ENCODE measurements at places on chromosomes 12 and 14. TPM values are rescaled to one million over a fixed set of nuclear protein-coding genes. Genes with fewer than 3 reads are reported as not detected.

GRCh38 chr14:97180304-97181200 lies 383.4 kb downstream of the VRK1 start:
- no peak for DNase-seq

GRCh38 chr12:132558861-132559623 lies 51.3 kb downstream of the LRCOL1 start:
- DNase-seq, result no peak

GRCh38 chr14:63523735-63524426 lies 19.3 kb downstream of the PPP2R5E start:
- DNase-seq, result no peak

Gene CCDC60
- 0.78 TPM for total RNA-seq

Gene FGF6
- total RNA-seq, result not detected

DNA sequence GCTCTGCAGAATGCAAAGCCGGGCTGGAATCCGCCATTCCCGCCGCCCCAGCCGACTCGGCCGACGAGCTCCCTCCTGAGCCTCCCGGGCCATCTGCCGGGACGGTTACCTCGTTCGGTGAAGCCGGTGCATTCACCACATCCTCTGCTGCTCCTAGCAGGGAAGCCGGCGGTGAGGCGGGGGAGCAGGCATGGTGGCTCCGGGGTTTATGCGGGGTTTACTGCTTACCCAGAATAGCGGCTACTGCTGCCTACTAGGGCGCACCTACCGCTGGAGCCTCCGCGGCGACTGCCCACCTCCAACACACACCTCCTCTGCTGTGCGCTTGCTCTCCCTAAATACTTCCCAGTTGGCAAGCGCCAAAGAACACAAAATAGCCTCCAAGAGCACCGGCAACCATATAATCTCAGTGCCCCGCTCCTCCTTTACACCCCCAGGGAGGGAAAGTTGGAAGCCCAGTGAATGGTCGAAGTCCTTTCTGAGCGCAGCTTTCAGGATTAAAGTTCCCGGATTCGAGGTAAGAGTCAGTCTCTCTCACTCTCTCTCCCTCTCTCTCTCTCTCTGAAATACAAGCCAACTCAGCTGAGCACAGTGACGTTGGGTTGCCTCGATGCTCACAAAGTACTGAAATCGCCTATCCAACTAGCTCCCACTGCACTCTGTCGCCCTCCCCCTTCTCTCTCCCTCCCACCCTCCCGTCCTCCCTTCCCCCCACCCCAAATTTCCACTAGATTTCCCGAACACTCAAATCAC lies at the start of gene TBX5:
Gene TBX5, minus strand, starts transcription at position 626 of the 753 bp plus-strand sequence. CDS start 2,246 bp downstream, outside the sequence.
- no peak for DNase-seq

DNA sequence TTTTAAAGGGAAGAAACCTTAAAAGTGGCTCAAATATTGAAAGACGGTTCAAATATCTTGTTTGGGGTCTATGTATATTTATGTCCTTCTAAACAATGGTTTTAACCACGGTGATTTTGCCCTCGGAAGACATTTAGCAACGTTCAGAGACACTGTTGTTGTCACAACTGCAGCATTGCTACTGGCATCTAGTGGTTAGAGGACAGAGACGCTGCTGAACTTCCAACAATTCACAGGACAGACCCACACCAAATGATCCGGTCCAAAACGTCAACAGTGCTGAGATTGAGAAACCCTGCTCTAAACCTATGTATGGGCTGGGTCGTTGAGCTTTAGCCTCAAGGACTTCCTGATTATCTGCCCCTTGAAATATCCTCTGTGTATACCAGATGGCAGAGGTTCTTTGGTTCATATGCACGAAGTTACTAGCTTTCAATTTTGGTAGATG lies 1.7 kb downstream of the ANGEL1 start:
- DNase-seq, result no peak

DNA sequence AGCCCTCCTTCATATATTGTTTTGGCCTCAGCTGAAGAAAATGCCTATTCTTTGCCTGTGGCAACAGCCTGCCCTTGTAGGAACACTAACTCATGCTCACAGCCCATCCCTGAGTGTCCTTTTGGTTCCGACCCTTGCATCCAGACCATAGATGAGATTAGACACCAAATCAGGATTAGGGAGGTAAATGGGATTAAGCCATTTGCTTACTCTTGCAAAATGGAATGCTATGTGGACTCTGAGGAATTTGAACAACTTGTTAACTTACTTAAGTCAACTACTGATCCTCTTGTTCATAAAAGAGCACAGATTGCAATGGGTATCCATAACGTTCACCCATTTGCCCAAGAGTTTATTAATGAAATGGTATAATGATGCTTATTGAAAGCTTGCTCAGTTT lies 27.3 kb downstream of the TSHR start:
- no peak for DNase-seq

DNA sequence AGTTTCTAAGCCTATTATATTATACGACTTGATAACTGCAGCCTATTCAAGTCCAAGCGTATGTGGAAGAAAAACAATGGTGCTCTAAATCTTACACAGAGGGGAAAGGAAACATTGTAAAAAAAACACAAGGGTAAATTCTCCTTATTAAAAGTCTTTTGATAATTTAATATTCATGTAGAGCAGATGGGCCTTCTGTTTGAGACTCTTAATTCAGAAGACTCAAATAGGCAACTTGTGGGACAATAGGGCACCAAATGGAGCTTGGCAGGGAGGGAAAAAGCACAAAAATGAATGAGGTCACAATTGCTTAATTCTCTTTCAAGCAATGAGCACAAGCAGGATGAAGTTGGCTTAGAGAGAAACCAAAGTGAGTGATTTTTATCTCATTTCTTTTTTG lies 159.4 kb downstream of the NELL2 start:
- DNase-seq, result no peak

DNA sequence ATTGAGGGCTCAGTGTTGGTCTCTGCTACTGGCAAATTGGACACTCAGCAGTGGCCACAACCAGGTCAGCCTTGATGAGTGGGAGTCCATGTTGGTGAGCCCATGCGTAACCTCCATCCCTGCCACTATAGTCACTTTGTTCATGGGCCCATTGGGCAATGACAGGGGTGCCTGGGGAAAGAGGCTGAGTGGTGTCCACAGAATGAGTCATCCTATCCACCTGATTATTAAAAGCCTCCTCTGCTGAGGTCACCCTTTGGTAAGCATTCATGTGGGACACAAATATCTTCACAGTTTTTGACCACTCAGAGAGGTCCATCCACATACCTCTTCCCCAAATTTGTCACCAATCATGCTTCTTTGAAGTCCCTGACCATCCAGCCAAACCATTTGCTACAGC lies 50.0 kb downstream of the FIGNL2 start:
- DNase-seq, result no peak

DNA sequence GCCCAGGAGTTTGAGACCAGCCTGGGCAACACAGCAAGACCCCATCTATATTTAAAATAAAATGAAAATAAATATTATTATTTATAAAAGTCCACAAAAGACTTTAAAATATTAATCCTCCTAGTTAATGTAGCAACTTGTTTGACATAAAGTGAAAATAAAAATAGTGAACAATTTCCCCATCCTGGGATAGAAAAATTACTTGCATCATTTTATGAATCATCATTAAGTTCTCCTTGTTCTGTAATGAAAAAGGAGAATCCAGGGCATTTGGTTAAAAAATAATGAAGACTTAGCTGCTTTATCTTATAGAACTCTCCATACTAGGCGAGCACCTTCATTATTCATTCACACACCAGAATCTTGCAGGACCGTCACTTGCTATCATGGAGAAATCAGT lies 66.1 kb downstream of the ELK3 start:
- no peak for DNase-seq

DNA sequence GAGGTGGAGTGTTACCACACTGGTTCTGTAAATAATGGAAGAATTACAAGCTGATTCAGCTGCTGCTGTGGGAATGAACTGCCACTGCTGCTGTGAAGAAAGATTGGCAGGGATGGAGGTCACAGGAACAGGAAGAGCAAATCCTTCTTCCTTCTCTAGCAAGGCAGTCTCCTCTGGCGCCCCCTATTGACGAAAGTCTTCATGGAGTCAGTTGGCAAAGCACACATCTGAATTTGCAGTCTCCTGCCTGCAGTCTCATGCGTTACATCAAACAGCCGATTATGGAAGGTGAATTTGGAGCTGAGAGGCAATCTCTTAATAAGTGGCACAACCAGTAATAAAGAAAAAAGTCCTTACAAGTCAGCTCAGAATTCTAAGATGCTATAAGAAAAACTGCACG lies 106.0 kb upstream of the TMTC1 start:
- peak; percentile 44 for DNase-seq

DNA sequence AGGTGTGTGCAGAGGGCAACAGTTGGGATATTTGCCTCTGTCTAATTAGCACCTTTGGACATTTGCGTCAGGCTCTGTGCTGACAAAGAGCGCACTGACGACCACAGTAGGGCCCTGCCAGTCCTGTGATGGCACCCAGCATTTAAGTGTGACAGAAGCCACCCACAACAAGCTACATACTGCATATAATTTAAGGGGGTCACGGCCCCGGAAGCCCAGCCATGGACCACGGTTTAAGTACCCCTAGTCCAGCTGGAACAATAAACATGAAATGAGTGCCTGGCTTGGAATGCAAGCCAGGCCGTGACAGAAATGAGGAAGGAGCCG lies 16.8 kb upstream of the DYNC1H1 start:
- DNase-seq, result no peak

GRCh38 chr12:1740161-1740948 lies 49.5 kb downstream of the ADIPOR2 start:
- no peak for DNase-seq

- DNase-seq, result no peak
Observed at GRCh38 chr12:58602179-58602578, 318.1 kb downstream of the LRIG3 start.

DNA sequence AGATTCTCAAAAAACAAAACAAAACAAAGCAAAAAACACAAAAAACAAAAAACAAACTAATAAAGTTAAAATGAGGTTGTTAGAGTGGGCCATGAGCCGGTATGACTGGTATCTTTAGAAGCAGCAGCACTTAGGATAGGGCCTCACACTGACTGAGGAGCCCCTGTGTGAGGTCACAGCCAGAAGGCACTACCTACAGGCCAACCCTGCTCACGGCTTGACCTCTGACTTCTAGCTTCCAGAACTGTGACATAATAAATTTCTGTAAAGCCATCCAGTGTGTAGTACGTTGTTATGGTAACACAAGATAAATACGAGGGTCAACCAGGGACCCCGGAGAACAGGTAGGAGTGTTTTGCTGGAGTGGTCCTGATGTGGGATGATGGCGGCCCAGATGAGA lies 629.6 kb downstream of the VRK1 start:
- DNase-seq, result no peak

Gene ST8SIA1
- 4.4 TPM for total RNA-seq

DNA sequence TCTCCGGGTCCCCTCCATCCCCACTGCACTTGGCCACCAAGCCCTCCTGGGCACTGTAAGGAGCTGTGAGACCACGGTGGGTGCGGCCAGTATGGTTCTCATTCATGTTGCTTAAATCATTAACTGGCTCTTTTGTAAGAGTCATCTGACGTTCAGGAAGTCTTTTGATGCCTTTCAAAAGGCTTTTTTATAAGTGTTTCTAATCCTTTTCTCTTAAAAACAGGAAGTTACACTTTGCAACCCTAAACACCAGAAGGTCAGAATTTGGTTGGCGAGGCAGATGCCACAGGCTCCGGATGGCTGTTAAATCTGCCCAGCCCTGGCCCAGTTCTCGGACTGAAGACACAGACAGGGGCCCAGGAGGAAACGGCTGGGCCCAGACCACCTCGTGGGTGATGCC lies 26.1 kb upstream of the DIO3 start:
- no peak for DNase-seq

- DNase-seq, result no peak
Observed at GRCh38 chr12:29104516-29104915, 44.6 kb upstream of the FAR2 start.

Gene LARP4
- total RNA-seq, result 93.9 TPM

GRCh38 chr14:56812364-56813141 lies 2.3 kb upstream of the OTX2 start:
- no peak for DNase-seq

Gene BLOC1S1
- 84.3 TPM for total RNA-seq

Gene TEX52
- total RNA-seq, result not detected

DNA sequence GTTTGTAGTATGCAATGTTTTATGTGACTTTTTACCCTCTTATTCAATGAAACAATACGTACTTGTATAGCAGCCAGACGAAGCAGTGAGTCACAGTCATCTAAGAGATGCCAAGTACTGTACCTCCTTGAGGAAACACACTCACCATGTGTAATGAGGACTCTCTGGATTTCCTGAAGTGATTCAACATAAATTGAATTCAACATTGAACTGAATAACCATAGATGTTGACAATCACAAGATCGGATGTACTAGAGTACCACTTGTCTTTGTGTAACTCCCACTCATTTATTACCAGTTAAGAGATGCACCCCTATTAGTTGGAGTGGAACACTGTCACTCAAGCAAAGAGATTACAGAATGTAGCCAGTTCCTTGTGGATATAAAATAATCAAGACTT lies 175.2 kb upstream of the HMGA2 start:
- DNase-seq, result no peak

DNA sequence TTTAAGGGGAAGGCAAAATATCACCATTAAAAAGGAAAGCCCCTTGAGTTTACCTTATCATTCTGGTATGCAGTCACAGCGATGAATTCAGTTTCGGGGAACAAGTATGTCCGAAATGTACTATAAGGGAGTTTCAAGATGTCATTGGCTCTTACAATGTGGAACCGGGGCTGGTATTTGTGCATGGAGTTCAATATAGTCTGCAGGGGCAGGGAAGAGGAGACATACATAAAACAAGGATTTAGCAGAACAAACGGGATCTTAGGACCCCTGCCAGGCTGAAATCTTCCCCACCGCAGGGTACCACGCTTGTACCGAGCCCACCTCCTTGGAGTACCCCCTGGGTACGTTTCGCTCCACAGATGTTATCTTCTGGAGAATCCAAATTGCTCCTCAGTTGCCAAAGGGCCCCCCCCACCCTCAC lies 4.5 kb downstream of the TBX3 start:
- no peak for DNase-seq

Gene CLECL1
- not detected for total RNA-seq

GRCh38 chr14:42214981-42215491 lies 608.4 kb downstream of the LRFN5 start:
- DNase-seq, result no peak

Gene TAS2R20
- 0.54 TPM for total RNA-seq

GRCh38 chr12:92634730-92635129 lies 68.1 kb upstream of the PLEKHG7 start:
- no peak for DNase-seq

All from H1 (cell line).